ENCODE measurements at places on chromosomes 4 and X. TPM values are rescaled to one million over a fixed set of nuclear protein-coding genes. Genes with fewer than 3 reads are reported as not detected.
A peak's percentile ranks its signal among the peaks of the same experiment; 100 is the strongest.

ATP2B3 gene
- total RNA-seq: not detected

SYP gene
- total RNA-seq: 4.8 TPM

ZDHHC15 gene
- 4.8 TPM for total RNA-seq

DNA sequence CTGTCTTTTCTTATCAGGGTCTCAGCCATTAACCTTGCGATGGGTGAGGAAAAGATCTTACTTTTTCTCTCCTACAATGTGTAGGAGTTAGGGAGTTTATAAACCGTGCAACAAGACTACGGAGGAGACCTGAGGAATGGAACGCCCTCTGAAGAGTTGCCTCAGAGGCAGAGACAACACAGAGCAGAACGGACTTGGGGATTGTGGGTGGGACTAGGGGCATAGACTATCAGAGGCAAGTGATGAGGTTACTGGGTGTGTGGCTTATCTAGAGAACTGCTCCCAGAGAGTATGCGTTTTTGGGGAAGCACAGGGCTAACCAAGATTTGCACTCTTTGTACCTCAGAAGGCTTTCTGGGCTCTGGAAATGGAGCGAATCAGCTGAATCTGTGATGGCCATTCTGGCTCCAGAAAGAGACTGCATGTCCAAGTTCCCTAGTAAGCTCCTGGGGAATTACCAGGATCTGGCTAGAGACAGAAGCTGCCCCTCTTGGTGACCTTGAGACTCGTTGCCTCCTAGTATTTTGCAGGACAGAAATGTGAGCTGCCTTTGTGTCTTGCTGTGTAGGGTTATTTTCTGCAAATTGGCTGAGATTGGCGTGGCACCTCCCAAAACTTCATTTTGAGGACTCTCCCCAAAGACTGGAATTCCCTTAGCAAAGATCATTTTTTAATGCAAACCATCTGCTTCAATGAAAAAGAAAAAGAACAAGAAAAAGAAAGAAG is 118.9 kb downstream of the ARSF start:
- DNase-seq: no peak

- DNase-seq: no peak
These were observed 222.5 kb downstream of the CHIC1 start for GRCh38 chrX:73785493-73785892.

DNA sequence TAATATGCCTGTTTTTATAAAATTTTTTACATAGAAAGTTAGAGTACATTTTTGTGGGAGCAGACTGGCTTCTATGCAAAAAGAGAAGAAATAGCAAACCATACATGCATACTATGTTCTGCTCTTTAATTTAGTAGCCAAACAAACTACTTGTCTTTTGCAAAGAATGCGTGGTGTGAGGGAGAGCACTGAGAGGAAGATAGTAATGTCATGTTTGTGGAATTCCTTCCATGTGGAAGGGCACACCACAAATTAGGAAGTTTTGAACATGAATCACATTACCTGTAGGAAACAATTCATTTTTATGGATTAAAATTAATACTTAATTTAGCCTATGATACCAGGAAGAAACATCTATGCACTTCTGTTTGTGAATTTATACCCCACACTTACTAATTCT is 1529.1 kb upstream of the ADGRL3 start:
- DNase-seq: no peak

- DNase-seq: peak; percentile 36
These were observed 65.6 kb downstream of the ATXN3L start for GRCh38 chrX:13254076-13254785.
